Psoas muscle (tissue), 8 donors: ENCODE measurements at places on chromosomes 6 and 20. TPM values are rescaled to one million over a fixed set of nuclear protein-coding genes. Genes with fewer than 3 reads are reported as not detected.

DNA sequence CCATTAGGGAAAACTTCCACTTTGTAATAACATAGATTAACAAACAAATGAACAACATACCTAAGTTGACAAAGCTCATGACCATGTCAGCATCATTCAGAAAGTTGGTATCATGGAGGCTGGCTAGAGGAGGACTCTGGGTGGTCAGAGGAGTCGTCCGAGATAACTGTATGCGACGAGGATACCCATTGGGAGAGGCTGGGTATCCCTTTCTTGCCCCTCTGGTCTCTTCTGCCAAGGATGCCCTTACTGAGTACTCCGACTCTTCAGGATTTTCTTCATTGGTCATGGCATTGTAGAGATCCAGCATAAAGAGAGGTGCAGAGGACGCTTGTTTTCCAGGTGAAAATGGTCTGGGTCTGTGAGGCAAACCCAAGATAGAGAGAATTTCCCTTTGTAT is 1.1 kb downstream of the BMP5 start:
- no peak for DNase-seq

GRCh38 chr20:32991792-32992641 is 12.2 kb downstream of the SUN5 start:
- DNase-seq = no peak

SCAND1 gene
- total RNA-seq = 37.4 TPM

FOXF2 gene
- total RNA-seq = 0.15 TPM

HTR1E gene
- total RNA-seq = not detected
